ENCODE measurements at places on chromosomes 1 and 21.

DNA sequence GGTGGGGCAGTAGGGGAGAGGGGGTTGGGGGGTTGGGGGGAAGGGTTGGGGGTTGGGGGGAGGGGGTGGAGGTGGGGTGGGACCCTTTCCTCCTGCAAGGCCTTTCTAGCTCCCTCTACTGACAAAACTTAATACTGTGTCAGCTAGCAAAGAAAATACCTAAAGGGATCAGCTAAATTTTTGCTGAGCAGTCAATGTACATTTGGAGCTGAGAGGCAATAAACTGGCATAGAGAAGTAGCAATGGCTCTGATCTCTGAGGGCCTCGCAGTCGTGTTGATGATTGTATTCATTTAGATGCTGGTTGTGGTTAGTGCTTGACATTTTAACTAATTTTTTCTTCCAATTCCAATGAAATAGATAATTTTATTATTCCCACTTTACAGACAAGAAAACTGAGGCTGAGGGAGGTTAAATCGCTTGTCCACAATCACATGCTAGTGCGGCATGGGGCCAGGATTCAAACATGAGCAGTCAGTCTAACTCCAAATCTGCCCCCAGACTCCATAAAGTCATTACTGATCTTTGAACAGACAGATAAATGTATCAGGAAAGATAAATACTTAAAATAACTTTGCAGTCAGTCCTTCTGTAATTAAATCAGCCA, 357.1 kb downstream of the DISC1 start:
- DNase-seq, result no peak

- DNase-seq, result no peak
Observed at GRCh38 chr1:92748138-92748537, 36.8 kb downstream of the EVI5 start.

DNA sequence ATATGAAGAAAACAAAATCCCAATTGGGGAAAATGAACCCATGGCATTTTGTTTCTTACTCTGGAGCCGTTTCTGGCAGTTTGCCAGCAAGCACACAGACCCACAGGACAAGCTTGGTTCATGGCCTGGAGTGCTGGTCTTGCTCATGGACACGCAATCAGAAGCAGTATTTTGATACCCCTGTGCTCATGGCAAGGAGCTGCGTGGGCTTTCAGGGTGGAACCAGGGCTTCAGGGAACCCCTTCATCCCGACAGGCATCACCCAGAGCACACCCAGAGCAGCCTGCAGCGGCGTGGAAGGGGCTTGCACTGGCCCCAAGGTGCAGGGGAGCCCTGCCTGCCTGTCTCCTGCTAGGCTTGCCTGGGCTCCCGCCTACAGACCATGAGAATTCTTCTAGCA, 45.4 kb upstream of the PCBP3 start:
- DNase-seq, result no peak

GRCh38 chr1:227943381-227944089, 4.2 kb downstream of the WNT9A start:
- no peak for DNase-seq

DNA sequence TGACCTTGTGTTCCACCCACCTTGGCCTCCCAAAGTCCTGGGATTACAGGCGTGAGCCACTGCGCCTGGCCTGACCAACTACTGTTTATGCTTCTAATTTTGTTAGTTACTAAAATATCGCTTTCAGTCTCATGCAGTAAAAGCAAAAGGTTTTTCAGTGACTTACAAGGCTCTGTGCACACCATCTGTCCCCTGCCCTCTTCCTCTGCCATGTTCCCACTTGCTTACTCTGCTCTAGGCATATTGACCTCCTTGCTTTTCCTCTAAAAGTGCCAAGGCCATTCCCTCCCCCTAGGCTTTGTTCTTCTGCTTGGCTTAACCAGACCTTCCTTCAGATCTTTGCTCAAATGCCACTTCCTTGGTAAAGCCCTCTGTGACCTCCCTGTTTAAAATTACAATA, 276.9 kb downstream of the KIF26B start:
- no peak for DNase-seq

- DNase-seq, result no peak
Observed at GRCh38 chr1:31814041-31814511, 1.7 kb downstream of the SPOCD1 start.

GRCh38 chr21:36489776-36490165, 9.8 kb upstream of the CLDN14 start:
- no peak for DNase-seq

- DNase-seq, result no peak
Observed at GRCh38 chr1:154759196-154759595, 110.9 kb downstream of the KCNN3 start.

DNA sequence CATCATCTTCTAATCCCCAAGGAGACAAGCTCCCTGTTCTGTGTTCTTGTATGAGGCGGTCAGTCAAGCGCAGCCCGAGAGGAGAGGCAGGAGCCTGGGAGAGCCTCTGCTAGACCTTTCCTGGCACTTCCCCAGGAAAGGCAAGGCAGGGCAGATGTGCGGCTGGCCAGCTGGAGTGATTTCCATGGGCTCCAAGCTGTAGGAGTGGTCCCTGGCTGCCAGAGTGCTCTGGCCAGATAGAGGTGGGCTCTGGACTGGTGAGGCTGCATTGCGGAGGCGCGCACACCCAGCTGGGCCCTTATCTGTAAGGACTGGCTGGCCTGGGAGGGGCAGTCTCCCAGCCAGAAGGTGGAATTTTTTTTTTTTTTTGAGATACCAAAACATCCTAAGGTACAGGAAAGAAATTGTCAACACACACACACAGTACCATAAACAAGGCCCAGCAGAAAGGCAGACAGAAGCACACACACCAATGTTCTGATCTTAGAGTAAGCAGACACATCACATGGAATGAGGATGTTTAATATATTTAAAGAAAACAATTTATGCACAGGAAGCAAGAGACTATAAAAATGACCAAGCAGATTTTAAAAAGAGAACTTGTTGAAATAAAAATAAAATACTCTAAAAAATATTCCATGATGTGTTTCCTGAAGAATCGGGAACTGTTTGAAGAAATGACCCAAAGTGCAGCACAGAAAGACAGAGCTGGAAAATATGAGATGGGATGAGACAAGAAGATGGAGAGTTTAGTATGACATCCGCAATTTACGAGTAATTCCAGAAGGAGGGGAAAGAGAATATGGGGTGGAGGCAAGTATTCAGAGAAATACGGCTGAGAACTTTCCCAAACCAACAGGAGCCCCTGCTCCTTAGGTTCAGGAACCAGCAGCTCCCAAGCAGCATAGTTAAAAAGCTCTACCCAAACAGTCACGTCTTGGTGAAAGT, 13.4 kb downstream of the IBA57 start:
- no peak for DNase-seq

GRCh38 chr1:48093696-48094528, 96.7 kb upstream of the TRABD2B start:
- peak; percentile 96 for DNase-seq

GRCh38 chr1:62492521-62492920, 55.7 kb downstream of the USP1 start:
- no peak for DNase-seq

DNA sequence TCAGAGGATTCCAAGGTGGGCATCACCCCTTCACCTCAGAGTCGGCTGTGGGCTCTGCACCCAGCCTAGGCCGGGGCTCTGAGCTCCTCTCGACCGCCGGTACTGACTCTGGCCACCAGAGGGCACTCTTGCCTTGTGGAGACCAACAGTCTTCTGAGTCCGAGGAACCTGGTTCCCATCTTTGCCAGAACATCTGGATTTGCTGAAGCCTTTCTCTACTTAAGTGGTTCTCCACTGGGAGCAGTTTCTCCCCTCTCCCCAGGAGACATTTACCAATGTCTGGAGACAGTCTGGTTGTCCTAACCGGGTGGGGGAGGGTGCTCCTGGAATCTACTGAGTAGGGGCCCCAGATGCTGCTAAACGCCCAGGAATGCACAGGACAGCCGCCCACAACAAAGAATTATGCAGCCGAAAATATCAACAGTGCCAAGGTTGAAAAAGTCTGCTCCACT, 9.4 kb downstream of the ETV3L start:
- peak; percentile 29 for DNase-seq

DNA sequence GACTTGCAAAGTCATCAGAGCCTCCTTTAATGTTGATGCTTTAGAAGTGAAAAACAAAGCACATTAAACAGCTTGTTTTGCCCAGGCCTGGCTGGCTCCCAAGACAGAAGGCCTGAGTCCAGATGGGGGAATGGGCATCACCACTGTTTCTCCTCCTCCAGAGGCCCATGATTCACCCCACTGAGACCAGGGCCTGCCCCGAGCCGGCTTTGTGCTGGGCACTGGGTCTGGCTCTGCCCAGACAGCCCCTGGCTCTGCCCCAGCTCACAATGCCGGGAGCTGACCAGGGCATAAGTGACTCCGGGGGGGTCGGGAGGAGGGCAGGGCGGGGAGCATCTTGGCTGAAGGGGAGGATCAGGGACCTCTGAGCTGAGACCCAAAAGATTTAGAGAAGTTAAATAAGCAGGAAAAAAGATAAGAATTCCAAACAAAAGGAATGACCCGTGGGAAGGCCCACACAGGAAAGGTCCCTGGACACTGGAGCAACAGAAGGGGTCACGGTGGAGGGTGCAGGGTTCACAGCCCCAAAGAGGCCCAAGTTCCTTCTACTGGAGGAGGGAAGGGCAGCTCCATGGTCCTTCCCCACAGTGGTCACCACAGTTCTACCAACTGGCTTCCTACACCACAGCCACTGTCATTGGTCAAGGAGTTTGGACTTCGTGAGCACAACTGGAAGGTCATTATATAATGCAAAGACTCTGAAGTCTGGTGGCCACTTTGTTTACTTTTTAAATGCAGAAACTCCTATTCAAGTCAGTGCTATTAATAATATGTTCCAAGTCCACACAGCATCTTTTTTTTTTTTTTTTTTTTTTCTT, 5.5 kb downstream of the C2CD2 start:
- no peak for DNase-seq

DNA sequence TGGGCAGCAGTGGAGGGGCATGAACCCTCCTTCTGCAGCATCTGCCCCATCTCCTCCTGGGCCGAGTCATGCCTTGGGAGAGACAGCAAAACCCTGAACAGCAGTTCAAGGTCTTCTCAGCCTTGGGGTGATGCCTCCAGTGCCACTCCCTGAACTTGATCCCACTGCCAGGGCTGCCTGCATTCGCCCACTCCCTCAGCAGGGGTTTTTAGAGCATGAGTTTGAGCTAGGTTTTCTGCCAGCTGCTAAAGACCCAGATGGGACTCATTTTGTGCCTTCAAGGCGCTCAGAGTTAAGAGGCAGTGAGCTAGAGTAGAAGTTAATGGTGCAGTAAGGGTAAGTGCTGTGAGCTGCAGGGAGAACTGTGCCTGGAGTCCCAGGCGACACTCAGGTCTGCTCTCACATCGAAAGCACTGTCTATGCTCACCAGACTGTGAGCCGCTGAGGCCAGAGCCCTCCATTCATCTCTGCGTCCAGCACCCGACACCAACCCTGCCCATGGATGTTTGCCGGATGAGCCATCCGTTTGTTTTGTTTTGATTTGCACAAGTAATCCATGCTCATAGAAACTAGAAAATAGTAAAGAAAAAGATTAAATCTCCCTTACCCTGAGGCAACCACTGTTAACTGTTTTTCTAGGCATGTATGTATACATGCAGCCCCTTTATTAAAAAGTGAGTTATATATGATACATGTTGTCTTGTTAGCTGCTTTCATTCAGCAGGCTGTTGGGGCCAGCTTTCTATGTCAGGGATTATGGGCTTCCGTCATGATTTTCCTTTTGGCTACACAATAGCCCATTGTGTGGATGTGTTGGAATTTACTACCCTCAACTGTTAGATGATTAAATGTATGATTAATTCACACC, 67.8 kb downstream of the VPS26C start:
- DNase-seq, result no peak

GRCh38 chr1:108502624-108503023, 52.5 kb downstream of the NBPF6 start:
- no peak for DNase-seq

- DNase-seq, result no peak
Observed at GRCh38 chr1:38029685-38030511, 16.7 kb downstream of the POU3F1 start.

Data from NCI-H2029 treated with DMSO at 0.1 percent for 48 hours (cell line).